ENCODE measurements at places on chromosomes 11 and 22.

DNA sequence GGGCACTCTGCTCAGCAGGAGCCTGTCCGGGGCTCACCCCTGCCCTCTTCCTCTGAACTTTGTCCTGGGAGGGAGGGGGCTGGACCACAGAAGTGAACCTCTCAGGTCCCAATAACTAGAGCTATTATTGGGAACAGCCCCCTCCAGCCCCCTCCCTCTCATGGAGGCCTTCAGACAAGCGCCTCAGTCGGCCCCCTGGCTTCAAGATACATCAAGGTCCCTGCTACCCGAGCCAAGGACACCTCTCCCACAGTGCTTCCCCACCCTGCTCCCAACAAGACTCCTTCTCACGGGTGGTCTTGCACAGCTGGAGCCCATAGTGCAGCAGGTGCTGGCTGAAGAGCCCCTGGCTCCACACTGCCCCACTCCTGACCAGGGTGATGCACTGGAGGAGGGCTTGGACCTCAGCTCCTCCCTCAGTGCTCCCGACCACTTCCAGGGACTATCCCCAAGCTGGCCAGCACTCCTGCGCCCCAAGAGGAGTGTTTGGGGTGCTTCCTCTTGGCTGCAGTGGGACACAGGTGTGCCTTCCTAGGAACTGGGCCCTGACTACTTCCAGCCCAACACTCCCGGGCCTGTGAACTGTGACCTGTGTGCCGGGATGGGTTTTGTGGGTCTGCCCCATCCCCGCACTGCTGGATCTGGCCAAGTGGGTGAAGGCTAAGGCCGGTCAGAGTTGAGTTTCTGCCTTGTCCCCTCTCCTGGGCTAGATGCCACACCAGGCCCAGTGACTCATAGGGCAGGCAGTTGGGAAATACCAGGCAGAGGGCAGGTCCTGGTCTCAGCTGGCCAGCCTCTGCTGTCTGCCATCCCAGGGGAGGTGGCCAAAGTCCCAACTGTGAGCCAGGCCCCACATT lies 2.2 kb downstream of the PNPLA2 start:
- DNase-seq = no peak

DNA sequence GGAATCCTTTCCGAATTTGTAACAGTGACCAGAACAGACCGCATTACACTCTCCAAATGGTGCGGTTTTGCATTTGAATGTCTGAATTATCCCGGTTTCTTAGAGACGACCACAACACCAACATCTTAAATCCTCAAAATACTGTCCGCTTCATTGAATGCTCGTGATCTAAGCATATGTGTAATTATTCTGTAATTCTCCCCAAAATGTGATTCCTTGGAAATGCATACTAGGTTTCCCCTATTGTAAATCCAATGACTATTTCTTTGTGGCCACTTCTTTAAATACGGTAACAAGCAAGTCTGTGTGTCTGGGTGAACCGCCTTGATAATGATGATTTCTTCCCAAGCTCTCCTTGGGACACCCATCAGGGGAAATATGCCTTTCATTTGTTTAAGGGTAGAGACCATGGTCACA lies 87.3 kb upstream of the DBX1 start:
- DNase-seq = no peak

DNA sequence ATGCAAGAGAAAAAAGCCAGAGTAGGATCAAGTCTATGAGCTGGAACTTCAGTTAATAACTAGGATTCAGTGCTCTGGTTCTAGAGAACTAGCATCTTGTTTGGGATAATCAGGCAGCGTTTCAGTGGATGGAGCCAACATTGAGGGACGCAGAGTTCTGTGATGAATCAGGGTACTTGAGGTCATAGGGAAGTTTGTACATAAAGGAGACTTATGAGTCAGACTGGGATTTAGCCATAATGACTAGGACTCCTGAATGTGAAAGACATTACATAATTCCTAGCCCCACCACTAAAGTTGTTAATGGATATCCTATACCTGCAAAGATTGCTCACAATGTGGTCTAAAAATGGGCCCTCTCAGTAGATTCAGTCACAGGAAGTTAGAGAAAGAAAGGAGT lies 6.8 kb downstream of the SLN start:
- no peak for DNase-seq

- no peak for DNase-seq
Measured at GRCh38 chr11:108616549-108616948, 23.0 kb upstream of the EXPH5 start.

GRCh38 chr22:35310556-35311550 lies 11.2 kb downstream of the TOM1 start:
- DNase-seq = no peak

DNA sequence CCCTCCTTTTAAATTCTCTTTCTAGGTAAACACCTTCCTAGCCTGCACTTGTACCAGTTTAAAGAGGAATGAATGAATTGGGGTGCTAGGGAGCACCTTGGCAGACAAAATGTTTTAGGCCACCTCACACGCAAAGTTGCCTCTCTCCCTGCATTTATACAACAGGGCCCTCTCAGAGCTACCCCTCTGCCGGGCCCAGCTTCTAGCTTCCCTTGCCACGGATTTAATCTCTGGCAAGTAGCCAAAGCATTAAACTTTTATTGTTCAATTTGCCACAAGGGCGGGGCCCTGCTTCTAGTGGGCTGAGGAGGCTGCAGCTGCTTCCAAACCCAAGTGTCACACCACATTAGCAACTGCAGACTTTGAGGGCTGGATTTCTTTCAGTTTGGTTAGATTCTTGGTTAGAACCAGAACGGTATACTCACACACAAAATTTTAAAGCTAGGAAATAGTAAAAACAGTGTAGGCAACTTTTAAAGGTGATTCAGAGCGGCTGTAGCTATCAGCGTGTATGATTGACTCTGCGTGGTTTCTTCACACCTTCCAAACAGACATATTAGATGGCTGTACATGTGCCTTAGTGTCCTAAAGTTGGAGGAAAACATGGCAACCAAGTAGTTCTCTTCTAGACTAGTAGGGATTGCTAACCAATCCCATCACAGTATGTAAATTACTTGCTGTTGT lies 6.5 kb downstream of the KREMEN1 start:
- no peak for DNase-seq

GRCh38 chr11:3849297-3849874 lies 6.1 kb upstream of the STIM1 start:
- no peak for DNase-seq

GRCh38 chr11:127003260-127003981 lies 2.9 kb upstream of the KIRREL3 start:
- no peak for DNase-seq

- no peak for DNase-seq
Measured at GRCh38 chr11:19478891-19479290, 233.7 kb upstream of the NAV2 start.

DNA sequence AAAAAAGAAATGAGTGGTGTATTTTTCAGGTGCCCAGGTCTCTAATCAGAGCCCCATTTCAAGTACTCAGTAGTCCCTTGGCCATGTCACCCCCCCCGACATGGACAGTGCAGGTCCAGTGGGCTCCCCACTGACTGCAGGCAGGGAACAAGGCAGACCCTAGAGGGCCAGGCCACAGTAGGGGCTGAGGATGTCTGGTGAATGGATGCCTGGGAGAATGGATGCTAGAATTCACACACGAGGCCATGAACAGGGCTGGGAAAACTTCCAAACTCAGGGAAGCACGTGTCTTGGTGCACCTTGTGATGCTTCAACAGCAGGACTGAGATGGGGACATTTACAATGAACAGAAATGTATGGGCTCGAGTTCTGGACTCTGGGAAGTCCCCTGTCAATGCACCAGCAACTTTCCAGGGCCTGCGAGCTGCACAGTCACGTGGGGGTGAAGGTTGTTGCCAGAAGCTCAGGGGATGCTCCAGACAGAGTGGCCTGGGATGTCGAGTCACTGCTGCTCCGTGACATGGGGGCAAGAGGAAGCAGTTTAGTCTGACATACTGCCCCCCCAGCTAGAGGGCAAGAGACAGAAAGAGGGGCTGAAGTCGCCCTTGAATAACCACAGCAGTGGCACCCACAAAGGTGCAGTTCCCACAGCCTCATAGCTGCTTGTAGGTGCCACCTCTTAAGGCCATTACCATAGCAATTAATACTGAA lies 3.1 kb downstream of the APOBEC3G start:
- no peak for DNase-seq

DNA sequence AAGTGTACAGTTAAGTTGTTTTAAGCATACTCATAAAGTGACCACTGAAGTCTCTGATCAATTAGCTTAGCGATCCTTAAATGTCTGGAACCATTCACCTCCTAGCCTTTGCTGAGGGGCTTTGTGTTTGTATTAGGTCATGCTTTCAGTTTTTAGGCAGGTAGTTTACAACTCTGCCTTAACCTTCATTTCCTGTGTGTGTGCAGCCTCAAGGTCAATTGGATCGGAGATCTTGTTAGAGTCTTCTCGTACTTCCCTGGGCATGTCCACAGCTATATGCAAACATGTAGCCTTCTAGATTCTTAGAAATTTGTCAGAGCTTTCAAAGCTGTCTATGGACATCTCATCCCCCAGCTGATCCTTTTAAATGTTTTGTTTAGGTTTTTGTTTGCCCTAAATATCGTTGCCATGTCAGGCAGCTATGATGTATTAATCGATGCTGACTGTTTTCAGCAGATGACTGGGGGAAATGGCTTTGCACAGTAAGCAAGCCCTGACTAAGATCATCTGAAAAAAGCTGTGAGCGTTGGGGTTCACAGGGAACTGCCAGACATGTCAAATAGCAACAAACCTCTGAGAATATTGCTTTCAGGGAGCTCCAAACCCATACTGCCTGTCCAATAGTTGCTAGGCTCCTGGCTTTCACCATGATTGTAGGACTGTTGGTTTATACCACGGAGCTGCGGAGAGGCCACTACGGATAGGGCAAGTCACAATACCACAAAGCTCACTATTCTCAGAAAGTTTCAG lies 45.6 kb downstream of the GLYAT start:
- DNase-seq = no peak

DNA sequence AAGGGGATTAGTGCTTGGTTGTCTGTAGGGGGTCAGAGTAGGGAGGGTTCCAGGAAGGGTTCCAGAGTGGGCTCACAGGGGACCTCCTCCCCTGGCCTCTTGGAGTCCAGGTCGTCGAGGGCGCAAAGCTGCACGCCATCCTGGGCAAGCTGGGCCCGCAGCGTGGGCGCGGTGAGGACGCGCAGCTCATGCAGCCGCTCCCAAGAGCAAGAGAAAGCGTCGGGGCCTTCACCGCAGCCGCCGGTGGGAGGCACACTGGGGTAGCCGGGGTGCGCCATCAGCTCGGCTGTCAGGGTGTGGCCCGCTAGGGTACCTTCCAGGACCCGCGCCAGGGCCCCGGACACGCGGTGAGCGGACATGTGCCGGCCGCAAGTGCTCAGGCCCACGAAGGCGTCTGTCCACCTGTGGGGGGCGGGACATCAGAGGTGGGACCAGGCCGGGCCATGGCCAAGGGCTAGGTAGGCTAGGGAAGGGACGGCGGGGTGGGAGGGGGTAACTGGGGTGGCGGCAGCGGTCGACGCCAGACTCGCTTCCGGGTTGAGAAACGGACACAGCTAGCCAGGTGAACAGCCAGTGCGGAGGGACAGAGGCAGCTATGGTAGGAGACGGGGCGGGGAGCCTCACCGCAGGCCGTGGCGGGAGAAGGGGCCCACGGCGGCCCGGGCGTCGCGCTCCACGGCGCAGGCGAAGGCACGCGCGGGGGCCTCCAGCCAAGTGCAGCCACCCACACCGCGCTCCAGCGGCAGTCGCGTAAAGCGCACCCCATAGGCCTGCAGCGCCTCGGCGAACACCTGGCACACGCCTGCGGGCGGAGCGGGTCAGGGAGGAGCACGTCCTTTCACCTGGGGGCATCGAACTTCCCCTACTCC lies 1.2 kb downstream of the YDJC start:
- no peak for DNase-seq

- no peak for DNase-seq
Measured at GRCh38 chr11:83692675-83693074, 406.5 kb upstream of the CCDC90B start.

- DNase-seq = no peak
Measured at GRCh38 chr11:77104727-77105126, 2.1 kb downstream of the OMP start.

DNA sequence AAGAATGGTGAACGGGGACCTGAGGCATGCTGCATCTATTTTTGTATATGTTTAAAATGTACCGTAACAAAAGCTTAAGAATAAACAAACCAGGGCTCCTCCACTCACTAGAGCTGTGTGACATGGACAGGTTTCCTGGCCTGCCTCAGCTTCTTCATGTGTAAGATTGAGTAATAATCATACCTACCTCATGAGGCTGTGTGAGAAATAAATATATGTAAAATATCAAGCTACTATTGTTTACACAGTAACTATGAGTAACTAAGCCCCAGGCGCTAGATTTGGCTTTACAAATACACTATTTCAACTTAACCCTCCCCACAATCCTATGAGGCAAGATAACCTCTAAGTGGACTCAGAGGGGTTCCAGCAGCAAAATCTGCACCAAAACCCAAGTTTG lies 66.4 kb downstream of the SMCO4 start:
- no peak for DNase-seq

DNA sequence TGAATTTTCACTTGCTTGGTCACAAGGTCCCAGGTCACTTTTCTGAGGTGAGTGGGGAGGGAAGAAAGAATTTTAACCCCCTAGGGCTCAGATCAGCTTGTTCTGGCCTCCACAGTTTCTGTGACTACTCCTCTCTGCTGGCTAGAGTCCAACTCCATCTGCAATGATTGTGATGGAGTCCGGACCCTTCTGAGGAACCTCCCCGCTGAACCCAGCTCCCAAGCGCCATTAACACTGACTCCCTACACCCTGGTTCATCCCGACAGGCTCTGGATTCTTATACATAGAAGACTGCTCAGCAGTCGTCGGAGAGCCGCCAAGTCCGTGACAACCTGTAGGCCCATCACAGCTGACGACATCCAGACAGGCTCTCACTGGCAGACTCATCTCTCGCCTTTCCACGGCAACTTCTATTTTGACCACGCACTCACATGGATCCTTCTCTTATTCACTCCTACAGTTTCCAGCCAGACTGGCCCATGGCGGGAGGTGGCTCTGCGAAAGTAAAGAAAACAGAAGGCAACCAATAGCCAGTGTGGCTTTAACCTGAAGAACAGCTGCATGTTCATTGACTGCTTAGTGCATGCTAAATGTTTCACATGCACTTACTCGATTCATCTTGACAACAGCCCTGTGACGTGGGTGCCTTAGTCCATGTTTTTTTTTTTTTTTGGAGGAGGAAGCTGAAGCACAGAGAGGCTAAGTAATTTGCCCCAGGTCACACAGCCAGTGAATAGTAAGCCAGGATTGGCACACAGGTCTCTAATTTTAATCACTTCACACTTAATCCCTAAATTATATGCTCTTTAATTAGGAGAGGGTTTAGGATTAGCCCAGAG lies 68.0 kb upstream of the PRDM11 start:
- no peak for DNase-seq

Measured in pons (tissue), 1 donor.